ENCODE measurements at places on chromosomes 1 and 21.

DNA sequence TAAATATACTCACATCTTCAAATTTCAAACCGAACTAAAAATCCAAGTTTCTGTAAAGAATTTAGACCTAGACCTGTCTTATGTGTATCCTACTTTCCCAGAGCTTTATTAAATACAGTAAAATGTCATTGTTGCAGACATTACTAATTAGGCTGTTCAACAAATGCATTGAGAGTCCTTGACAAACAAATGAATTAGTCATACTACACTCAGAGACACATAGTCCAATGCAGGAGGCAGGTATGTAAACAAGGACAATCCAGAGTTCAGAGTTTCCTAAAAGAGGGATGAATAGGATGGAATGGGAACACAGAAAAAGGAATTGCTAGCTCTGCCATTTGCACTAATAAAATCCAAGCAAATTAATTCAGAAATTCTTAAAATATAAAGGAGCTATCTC is 1.6 kb upstream of the EGLN1 start:
- no peak for DNase-seq

DNA sequence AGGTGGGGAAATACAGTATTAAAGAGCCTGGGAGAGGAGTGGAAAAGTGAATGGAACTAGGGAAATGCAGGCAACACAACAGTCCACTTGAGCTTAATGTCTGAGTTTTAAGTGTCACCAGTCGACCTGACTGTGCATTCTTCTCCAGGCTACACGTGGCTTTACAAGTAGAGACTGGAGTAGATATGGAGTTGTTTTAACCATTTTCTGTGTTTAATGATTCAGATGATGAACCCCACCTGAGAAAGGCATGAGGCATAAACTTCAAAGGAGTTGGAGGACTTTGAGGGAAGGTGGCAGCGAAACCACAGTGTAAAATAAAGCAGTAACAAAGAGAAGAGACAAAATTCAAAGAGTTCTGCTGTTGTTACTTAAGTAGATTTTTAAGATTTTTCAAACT is 12.6 kb downstream of the FUBP1 start:
- DNase-seq = no peak

DNA sequence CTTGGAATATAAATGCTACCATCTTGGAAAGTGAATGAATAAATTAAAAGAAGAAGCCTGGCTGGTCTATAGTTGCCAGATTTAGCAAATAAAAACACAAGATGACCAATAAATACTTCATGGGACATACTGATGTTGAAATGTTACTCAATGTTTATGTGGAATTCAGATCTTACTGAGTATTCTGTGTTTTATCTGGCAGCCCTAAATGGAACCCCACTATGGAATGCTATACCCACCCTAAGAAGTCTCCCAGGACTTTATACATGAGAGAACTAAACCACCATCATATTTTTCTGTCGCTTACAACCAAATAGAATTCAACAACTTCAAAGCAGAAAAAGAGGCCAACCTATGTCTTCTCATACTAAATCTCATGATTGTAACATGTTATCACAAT is 177.6 kb upstream of the HMCN1 start:
- no peak for DNase-seq

- DNase-seq = no peak
Observed at GRCh38 chr1:168742994-168743650, 14.1 kb upstream of the DPT start.

DNA sequence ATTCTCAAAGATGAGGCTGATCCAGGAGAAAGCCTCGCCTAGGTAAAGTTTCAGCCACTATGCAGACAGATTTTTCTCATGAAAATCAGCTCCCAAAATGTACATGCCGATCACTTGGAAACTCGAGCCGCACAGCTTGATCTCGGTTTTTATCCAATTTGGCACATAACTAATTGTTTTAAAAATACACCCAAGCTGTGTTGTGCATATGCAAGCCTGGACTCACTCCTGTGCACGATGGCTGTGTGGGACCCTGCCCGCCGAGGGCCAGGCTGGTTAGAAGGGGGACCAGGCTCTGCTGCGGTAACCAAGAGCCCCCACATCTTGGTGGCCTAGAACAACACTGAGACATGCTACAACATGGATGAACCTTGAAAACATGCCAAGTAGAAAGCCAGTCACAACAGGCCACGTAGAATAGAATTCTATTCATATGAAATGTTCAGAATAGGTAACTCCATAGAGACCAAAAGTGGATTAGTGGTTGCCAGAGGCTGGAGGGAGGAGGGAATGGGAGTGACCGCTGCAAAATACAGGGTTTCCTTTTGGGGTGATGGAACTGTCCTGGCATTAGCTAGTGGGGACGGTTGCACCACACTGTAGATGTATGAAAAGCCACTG is 16.1 kb upstream of the LDLRAP1 start:
- DNase-seq = no peak

DNA sequence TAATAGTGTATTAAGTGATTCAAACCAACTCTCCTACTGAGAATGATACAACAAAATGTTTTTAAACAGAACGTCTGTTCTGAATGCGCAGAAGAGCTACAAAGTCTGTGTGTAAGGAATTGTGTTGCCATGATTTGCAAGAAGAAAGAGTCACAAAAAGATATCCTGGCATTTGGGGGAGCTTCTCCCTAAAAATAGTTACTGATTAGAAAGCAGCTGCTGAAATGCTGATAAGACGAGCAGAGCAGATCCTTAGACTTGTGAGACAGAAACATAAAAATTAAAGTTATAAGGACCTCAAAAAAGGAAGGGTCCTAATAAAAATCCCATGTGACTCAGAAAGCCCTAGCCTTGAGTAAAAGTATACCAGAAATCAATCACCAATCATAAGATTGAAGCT is 54.9 kb upstream of the CRB1 start:
- no peak for DNase-seq

- no peak for DNase-seq
Observed at GRCh38 chr1:160859166-160859565, 3.5 kb downstream of the CD244 start.

DNA sequence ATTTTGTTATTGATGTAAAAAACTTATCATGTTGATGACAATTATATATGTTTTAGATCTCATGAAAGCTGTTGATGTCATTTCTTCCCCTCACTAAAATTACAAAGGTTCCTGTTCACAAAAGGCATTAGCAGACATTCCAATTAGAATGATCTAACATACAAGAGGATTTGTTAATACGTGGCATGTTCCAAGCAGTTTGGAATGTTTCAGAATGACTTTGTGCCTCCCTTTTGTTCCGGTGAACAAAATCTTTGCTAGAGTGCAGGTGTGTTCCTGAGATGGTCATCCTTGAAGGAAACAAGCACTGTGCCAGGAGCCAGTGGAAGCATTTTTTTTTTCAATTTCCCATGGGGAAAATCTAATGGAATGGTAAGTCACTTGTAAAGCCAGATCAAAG is 108.0 kb upstream of the KCTD3 start:
- no peak for DNase-seq

- DNase-seq = no peak
Observed at GRCh38 chr1:237570530-237570929, 320.2 kb downstream of the ZP4 start.

DNA sequence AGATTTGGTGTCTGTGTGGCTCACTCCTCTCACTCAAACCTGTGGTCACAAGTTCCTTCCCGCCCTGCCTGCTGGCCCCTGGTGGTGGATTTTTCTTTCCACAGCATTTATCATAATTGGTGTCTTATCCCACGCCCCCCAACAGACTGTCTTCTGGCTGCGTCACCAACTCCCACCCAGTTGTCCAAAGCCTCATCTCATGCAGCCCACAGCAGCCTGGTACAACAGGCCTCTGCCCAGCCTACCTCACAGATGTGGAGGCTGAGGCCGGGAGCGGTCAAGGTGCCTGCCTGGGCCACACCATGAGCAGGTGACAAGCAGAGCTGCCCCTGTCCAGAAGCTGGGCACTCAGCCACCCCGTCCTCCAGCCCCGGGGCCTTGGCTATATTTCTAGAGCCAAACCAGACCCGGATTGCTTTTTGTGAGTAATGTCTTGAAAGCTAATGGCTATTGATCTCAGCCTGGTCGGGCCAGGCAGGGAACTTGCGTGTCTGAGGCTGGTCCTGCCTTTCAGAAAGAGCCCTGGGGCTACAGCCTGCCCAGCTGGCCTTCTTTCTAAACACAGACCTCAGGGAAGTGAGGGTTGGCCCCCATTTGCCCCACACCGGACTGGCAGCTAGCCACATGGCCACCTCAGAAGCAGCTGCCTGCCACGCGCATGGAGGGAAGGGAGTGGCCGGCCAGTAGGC is 2.6 kb downstream of the KCNAB2 start:
- no peak for DNase-seq

DNA sequence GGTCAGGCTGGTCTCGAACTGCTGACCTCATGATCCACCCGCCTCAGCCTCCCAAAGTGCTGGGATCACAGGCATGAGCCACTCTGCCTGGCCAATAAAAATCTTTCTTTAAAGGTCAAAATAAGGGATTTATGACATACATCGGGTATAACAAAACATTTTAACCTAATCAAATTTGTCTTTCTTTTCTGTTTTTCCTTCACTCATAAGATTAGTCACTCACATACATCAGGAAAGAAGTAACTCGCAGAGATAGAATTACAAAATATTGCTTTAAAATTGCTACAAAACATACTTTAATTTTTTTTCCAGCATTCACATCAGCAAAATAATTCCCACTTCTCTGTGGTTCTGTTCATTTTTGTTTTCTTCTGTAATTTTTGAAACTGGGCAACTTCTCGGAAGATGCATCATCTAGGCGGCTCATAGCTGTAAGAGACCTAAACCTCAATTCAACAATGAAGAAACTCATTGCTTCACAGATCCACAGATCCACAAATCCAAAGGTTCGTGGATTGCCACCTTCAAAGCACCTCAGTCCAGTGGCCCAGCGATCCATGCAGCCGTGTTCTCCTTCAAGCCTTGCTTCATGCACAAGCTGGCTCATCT is 39.7 kb downstream of the NEK2 start:
- no peak for DNase-seq

- DNase-seq = no peak
Observed at GRCh38 chr1:58116284-58116683, 430.2 kb downstream of the OMA1 start.

DNA sequence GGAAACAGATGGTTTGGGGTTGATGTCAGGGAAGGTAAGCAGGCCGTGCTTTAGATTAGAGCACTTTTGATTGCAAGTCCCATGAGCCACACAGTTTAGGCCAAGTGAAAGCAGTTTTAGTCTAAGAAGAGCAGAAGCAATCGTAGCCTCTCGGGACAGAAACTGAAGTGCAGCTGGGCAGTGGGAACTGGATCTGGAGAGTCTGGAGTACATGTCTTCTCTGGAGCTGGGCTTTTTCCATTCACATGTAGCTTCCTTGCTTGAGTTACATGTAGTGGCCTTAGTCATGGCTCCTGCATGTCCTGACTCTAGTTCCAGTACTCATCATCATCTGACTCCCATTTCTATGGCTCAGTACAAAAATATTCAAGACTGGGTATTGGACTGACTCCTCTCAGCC is 16.7 kb downstream of the CAMTA1 start:
- no peak for DNase-seq

GRCh38 chr1:21066356-21067012 is 110.2 kb downstream of the EIF4G3 start:
- DNase-seq = no peak

GRCh38 chr21:46127239-46128105 is 27.9 kb downstream of the FTCD start:
- no peak for DNase-seq

DNA sequence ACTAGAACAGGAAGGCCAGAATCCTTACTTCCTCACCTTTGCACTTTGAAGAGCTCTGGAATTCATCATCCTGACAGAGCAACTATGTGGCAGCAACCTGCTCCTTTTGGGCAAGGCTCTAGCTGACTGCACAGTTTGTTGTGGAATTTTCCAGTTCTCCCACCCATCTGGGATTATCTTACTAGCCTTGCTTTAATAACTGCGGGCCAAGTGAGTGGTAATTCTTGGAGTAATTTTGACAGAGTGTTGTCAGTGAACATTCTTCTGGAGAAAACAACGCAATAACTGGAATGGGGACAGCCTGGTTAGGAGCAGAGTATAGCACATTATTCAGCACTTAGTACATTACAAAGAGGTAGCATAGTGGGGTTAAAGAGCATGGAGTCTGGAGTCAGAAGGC is 75.3 kb downstream of the NTMT2 start:
- no peak for DNase-seq

DNA sequence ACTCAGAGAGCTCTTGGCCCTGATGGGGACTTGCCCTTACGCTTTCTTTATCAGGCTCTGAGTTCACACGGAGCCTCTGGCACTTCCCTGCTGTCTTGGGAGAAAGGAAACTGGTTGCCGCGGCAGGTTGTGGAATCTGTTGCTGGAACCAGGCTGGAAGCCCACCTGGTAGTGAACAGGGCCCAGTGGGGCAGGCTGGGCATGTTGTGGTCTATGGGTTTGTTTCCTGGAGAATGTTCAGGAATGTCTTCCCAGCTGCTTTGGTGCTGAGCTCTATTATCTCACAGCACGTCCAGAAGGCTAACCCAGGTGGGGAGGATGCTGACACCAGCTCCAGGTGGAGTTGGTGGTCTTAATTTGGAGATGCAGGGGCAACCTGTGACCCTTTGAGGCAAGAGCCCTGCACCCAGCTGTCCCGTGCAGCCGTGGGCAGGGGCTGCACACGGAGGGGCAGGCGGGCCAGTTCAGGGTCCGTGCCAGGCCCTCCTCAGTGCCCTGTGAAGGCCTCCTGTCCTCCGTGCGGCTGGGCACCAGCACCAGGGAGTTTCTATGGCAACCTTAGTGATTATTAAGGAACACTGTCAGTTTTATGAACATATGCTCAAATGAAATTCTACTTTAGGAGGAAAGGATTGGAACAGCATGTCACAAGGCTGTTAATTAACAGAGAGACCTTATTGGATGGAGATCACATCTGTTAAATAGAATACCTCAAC is 33.3 kb upstream of the TDRD10 start:
- no peak for DNase-seq

- peak; percentile 31 for DNase-seq
Observed at GRCh38 chr21:14600569-14601297, 54.6 kb upstream of the SAMSN1 start.

DNA sequence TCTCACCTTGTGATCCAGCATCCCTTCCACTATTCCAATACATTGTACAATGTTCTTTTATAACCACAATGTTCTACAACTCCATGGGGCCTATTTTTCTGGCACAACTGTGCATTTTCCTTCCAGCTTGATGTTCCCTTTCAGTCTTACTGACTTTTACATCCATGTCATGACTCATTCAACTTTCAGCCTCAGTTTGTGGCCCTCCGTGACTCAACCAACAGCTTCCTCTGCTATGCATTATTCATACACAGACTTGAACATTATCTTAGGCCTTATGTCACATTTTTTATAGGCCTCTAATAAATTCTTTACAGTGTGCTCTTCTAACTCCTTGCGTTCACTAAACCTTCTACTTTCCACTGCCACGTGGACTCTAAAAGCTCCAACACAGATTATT is 119.4 kb upstream of the PRMT6 start:
- DNase-seq = no peak

- no peak for DNase-seq
Observed at GRCh38 chr1:48263041-48263440, 40.5 kb downstream of the SLC5A9 start.

- DNase-seq = no peak
Observed at GRCh38 chr1:67134695-67135094, at the start of gene C1orf141. Gene C1orf141 (minus strand): TSS chr1:67134970. CDS start chr1:67127240, 7,730 bp downstream.

Measured in DND-41 (cell line).